ENCODE measurements at places on chromosomes 2 and 18.

DNA sequence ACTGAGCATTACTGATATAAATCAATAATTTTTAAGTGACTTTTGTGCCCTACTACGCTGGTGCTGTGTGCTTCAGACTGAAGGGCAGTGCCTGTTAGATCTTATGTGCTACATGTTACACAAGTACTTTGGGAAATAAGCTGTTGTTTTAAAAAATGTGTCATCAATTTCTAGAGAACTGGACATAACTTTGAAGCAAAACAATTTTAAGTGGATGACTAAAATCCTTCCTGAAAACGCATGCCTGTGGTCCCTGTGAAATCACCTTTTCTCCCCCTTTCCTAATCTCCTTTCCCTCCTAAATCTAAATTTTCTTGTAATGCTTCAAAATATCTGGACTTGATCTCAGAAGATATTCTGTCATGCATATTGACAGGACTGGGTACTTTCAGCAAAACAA lies 7.1 kb upstream of the IL1RL1 start:
- H3K4me1 ChIP-seq: no peaks in the 10 kb centered on the region
- H3K27ac ChIP-seq: no peak overlapping the region
- no peaks in the 10 kb centered on the region for H3K36me3 ChIP-seq
- DNase-seq: no peak
- H3K27me3 ChIP-seq: no peaks in the 10 kb centered on the region

DNA sequence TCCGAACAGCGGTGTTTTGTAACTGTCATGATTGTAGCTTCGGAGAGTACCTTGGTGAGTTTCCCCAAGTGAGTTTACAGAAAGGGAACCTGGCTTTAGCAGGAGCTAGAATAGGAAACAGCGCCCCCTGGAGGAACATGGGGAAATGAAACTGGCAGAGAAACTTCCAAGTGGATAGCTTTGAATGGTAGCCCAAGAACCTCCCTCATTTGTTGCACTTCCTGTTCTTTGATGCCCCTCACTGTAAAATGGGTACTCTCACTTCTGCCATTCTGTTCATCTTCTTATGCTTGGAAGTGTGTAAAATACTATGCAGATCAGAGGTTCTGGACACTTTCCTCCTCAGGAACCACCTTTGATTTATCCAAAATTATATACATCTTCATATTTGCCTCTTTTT lies 36.2 kb downstream of the CHST10 start:
- H3K36me3 ChIP-seq: no peaks in the 10 kb centered on the region
- no peaks in the 10 kb centered on the region for H3K4me1 ChIP-seq
- peak; percentile 75 for DNase-seq
- H3K27ac ChIP-seq: no peak overlapping the region
- H3K27me3 ChIP-seq: no peaks in the 10 kb centered on the region

DNA sequence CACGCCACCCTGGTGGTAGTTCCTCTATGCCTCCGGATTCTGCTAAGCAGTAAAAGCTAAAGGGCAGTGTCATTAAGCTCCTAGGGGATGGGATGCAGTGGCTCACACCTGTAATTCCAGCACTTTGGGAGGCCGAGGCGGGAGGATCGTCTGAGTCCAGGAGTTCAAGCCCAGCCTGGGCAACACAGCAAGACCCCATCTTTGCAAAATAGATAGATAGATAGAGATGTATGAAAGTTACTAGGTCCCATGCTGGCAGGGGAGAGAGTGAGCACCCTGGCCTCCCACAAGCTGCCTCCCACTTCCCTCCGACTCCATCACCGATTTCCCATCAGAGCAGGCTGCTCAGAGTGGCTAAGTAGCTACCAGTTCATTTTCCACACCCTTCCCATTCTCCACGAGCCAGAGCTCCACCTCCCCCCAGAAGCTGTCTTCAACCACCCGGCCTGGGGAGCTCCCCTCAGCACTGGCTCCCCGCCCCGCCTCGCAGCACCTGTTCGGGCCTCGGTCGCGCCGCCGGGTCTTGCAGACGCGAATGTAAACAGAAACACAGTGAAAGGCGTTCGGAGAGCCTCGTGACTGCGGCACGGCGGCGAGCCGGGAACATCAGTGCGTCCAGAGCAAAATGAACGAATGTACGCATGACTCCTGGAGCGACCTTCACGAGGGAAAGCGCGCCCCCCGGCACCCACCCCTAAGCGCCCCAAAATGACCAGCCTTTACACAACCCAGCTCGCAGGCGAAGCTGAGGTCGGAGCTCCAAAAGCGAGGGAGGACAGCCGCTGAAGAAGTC lies 598 bp upstream of the CEP68 start:
- H3K4me1 ChIP-seq: peaks cover 6% of the 10 kb centered on the region
- no peaks in the 10 kb centered on the region for H3K36me3 ChIP-seq
- no peak for DNase-seq
- no peaks in the 10 kb centered on the region for H3K27me3 ChIP-seq
- peak overlapping the region; percentile 84 for H3K27ac ChIP-seq
- peak overlapping the region; percentile 93 for H3K4me3 ChIP-seq

GRCh38 chr18:49843778-49844625 lies 30.7 kb upstream of the ACAA2 start:
- DNase-seq: peak; percentile 17
- no peak overlapping the region for H3K27ac ChIP-seq
- H3K4me1 ChIP-seq: peaks cover 1% of the 10 kb centered on the region
- no peak overlapping the region for H3K4me3 ChIP-seq
- no peaks in the 10 kb centered on the region for H3K27me3 ChIP-seq

GRCh38 chr18:52816121-52816520 lies 476.1 kb downstream of the DCC start:
- H3K27me3 ChIP-seq: no peaks in the 10 kb centered on the region
- DNase-seq: no peak
- no peak overlapping the region for H3K4me3 ChIP-seq

DNA sequence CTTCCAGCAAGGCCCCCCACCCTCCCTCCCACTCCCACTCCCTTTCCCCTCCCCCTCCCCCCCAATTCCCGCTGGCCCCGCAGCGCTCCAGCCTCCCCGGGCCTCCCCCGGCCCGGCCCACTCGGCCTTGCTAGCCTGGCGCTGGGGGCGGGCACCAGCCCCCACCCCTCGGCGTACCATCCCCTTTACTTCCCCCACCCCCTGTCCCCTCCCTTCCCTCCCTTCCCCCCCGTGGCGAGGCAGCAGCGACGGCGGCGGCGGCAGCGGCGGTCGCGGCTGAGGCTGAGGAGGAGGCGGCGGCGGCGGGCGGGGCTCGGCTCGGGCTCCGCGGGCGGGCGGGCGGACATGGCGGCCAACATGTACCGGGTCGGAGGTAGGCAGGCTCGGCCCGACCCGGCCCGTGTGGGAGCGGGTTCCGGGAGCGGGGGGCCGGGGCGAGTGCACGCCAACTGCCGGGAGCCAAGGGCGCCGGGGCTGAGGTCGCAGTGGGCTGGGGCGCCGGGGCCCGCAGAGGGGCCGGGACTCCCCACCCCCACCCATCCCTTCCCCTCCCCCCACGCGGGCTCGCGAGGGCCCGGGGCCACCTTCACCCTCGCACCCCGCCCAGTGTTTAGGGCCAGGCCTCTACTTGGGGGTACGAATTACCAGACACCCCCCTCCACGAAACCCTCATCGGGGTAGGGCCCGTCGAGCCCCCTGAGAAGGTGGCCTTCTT lies at the start of gene MTA3:
MTA3 (plus strand) TSS at position 232 of the 715 bp plus-strand sequence; CDS start at position 346, 114 bp downstream.
- no peaks in the 10 kb centered on the region for H3K27me3 ChIP-seq
- H3K4me3 ChIP-seq: peak within 1 kb of the TSS; percentile 80
- peak; percentile 62 for DNase-seq
- H3K4me1 ChIP-seq: peaks cover 5% of the 10 kb centered on the region
- no peaks in the 10 kb centered on the region for H3K36me3 ChIP-seq
- H3K27ac ChIP-seq: peak within 1 kb of the TSS; percentile 89

DNA sequence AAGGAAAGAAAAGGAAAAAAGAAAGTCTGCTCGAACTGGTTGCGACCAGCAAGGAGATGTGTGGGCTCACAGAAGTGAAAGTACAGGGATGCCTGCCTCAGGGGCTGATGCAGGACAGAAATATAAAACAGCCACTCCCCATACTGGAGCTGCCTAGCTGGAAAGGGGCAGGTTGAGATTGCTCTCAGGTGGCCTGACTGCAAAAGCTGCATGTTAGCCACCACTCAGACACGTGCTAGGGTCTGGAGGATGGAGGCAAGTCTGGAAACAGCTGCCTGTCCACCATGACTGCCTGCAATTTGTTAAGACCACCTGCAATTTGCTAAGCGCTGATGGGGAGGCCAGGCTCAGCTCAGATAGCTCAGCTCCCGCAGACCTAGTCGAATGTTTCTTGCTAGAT lies 17.9 kb downstream of the B3GNT7 start:
- peak; percentile 60 for DNase-seq
- H3K27me3 ChIP-seq: no peaks in the 10 kb centered on the region
- H3K27ac ChIP-seq: peak overlapping the region; percentile 86
- peak overlapping the region; percentile 7 for H3K4me3 ChIP-seq
- H3K36me3 ChIP-seq: no peaks in the 10 kb centered on the region
- peaks cover 4% of the 10 kb centered on the region for H3K4me1 ChIP-seq

DNA sequence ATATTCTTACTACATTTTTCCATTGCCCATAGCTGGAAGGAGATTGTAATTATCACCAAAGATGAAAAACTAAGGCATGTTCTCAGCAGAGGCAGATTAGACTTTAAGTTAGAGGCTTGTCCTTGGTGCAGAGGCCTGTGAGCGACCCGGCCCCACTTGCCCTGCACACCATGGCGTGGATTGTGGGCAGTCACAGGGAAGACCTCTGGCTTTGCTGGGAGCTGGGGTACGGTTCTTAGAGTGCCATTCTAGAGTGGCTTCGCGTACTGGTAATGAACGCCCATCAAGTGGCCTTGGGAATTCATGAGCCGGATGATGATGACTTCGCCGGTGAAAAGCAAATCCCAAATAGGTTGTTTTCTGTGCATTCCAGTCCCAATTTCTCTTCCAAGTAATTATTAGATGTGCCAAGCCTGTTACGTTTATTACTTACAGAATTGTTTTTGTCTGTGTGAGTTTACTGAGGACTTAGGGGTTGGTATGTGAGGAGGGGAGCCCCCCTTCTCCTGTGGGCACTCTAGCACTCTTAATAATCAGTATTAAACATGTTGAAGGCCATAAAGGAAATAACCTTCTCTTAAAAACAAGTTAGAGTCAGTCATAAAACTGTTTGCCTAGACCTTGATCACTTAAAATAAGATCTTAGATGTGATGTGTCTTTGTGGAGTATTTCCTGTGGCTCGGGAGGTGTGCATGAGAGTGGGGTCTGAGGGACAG lies 90.6 kb downstream of the LDLRAD4 start:
- H3K27me3 ChIP-seq: no peaks in the 10 kb centered on the region
- no peak overlapping the region for H3K4me3 ChIP-seq
- H3K27ac ChIP-seq: no peak overlapping the region
- no peaks in the 10 kb centered on the region for H3K36me3 ChIP-seq
- no peak for DNase-seq
- no peaks in the 10 kb centered on the region for H3K4me1 ChIP-seq

- no peaks in the 10 kb centered on the region for H3K36me3 ChIP-seq
- H3K4me3 ChIP-seq: no peak overlapping the region
- no peak overlapping the region for H3K27ac ChIP-seq
- no peaks in the 10 kb centered on the region for H3K4me1 ChIP-seq
- DNase-seq: no peak
- no peaks in the 10 kb centered on the region for H3K27me3 ChIP-seq
Observed at GRCh38 chr2:49332415-49332814, 178.1 kb upstream of the FSHR start.

DNA sequence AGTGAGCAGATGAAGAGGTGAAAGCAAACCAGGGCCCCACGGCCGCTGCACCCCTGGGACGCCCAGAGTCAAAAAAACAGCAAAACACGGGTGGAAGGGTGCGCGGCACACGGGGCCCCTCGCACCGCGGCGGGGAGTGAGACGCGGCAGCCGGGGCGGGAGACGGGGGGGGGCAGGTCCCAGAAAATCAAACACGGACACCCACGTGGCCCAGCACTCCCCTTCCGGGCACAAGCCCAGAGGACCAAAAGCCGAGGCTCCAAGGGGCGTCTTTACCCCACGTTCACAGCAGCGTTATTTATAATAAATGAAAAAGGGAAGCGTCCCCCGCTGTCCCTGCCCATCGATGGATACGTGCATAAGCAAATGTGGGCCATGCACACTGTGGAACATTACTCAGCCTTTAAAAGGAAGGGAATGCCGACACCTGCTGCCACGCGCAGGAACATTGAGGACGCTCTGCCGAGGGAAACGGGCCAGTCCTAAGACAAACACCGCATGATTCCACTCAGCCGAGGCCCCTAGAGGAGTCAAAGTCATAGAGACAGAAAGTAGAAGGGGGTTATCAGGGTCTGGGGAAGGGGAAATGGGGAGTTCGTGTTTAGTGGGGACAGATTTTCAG lies 677 bp upstream of the COPS9 start:
- peak; percentile 29 for DNase-seq
- H3K4me3 ChIP-seq: peak overlapping the region; percentile 100
- H3K27ac ChIP-seq: peak overlapping the region; percentile 6
- H3K36me3 ChIP-seq: no peaks in the 10 kb centered on the region

DNA sequence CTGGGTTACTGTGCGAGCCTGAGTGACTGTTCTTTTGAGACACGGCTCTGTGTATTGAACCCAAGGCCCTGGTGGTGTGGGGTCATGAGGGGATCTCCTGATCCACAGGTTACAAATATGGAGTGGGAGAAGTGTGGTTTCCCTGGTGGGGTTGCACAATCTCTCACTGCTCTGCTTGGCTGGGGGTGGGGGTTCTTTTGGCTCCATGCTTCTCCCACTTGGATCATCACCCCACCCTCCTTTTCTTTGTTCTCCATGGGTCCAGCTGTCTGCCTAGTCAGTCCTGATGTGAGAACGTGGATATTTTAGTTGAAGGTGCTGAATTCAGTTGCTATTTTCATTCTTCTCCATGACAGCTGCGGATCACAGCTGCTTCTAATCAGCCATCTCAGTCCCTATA lies 37.8 kb downstream of the AGPS start:
- H3K27me3 ChIP-seq: no peaks in the 10 kb centered on the region
- H3K4me3 ChIP-seq: no peak overlapping the region
- H3K36me3 ChIP-seq: no peaks in the 10 kb centered on the region
- no peak for DNase-seq
- no peaks in the 10 kb centered on the region for H3K4me1 ChIP-seq
- H3K27ac ChIP-seq: no peak overlapping the region

GRCh38 chr2:88606371-88607030 lies 20.8 kb downstream of the EIF2AK3 start:
- no peak overlapping the region for H3K27ac ChIP-seq
- H3K4me3 ChIP-seq: no peak overlapping the region
- H3K36me3 ChIP-seq: no peaks in the 10 kb centered on the region
- DNase-seq: no peak
- no peaks in the 10 kb centered on the region for H3K4me1 ChIP-seq
- no peaks in the 10 kb centered on the region for H3K27me3 ChIP-seq

GRCh38 chr2:190350371-190350770 lies 7.0 kb downstream of the INPP1 start:
- H3K4me1 ChIP-seq: no peaks in the 10 kb centered on the region
- H3K27ac ChIP-seq: no peak overlapping the region
- H3K4me3 ChIP-seq: no peak overlapping the region
- DNase-seq: no peak
- H3K36me3 ChIP-seq: no peaks in the 10 kb centered on the region
- H3K27me3 ChIP-seq: no peaks in the 10 kb centered on the region

- no peak overlapping the region for H3K27ac ChIP-seq
- peaks cover 7% of the 10 kb centered on the region for H3K4me1 ChIP-seq
- no peaks in the 10 kb centered on the region for H3K27me3 ChIP-seq
- no peaks in the 10 kb centered on the region for H3K36me3 ChIP-seq
- H3K4me3 ChIP-seq: no peak overlapping the region
Observed at GRCh38 chr2:171924170-171924942, 2.1 kb downstream of the HAT1 start.
